Progenitor cell of endocrine pancreas (in vitro differentiated cells): ENCODE measurements at places on chromosomes 7 and 10.
A peak's percentile ranks its signal among the peaks of the same experiment; 100 is the strongest.

GRCh38 chr10:120671491-120671890, 179.7 kb upstream of the WDR11 start:
- DNase-seq, result no peak

- no peak for DNase-seq
These were observed 19.8 kb upstream of the DNAAF5 start for GRCh38 chr7:706721-707120.

GRCh38 chr7:29552392-29552791, 11.2 kb upstream of the PRR15 start:
- DNase-seq, result no peak

- DNase-seq, result no peak
These were observed 45.3 kb upstream of the ZNF800 start for GRCh38 chr7:127437837-127438236.

DNA sequence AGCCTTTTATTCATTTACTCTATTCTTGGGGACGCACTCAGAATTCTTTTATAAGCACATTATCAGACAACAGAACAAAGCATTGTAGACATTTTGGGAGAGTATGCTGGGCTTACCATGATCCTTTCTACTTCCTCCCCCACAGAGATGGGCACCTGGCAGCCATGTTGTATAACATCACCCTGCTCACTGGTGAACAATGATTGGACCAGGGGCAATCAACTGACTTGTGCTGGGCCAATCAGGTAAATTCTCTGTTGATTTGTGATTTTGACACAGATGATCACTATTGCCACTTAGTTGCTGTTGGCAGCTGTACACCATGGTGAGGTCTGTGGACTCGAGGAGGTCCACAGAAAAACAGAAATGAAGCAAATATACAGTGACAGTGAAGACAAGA, 43.7 kb downstream of the WNT2 start:
- DNase-seq, result no peak

- DNase-seq, result no peak
These were observed 321.3 kb upstream of the TMEM229A start for GRCh38 chr7:124354201-124354600.

DNA sequence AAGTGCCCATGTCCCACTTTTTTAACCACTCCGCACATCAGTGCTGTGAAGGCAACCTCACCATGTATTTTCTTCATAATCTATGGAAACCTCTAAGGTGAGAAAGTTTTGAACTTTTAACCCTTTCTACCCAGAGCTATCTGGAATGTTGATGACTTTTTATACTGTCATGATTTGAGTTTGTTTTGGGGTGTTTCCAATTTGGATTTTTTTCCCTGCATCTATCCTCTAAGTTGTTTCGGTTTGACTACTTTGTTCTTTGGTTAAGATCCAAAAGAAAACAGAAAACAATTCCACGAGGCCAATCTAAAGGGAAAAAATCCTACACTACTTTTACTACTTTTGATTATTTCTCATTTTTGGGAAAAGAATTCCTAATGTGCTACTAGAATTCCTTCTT, 279.7 kb downstream of the USP6NL start:
- DNase-seq, result no peak

DNA sequence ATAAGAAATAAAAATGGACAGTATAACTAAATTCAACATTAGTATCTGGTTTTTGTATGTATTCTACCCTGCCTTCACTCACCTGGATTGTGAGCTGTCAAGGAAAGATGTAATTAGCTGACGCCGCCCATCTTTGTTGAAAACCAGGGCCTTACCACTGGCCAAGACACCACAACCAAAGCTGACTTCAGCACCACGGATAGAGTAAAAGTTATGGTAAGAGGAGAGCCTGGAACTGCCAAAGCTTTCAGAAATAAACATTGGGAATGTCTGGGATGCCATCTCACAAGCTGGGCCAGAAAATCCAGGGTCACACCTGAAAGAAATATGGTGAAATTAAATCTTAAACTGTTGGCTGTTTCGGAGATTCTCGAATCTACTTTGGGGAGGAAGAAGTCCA, 190.1 kb upstream of the SLC26A5 start:
- DNase-seq, result no peak

DNA sequence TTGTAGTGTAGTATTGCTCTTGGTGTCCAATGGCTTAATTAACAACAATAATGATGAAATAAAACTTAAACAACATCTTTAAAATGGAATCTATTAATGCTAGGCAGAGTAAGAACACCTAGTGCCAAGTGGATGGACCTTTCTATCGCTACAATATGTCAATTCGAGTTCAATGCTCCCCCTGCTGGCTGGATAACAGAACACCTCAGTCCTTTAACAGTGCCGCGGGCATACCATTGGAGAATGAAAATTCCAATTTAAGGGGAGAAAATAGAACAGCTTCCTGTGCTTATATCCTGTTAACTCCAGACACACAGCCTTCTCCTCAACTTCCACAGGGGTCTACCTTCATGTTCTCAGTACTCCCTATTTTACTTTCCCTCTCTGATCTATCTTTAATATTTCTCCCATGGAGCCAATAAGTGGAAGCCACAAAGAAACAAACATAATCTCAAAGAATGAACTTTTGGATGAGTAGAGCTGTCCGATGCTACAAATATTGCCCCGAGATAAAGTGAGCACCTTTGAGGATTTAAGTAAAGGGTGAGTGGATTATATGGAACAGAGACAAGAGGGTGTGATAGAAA, 41.4 kb downstream of the COL1A2 start:
- DNase-seq, result peak; percentile 36

DNA sequence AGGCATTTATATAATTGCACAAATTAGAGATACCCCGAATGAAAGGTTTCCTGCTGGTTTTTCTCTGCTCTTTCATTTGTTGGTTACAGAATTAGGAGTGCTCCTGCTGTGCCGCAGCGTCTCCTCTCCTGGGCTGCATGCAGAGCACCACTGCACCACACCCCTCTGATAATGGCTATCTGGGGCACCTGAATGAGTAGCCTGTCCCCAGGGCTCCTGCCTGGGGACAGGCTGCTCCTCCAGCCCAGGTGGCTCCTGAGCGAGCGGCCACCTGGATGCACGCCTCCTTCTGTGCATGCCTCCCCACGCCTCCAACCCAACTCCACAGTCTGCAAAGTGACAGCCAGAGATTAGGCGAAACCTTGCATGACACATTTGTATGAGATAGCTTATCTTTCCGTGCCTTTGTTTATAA, 242.6 kb upstream of the FZD8 start:
- no peak for DNase-seq

DNA sequence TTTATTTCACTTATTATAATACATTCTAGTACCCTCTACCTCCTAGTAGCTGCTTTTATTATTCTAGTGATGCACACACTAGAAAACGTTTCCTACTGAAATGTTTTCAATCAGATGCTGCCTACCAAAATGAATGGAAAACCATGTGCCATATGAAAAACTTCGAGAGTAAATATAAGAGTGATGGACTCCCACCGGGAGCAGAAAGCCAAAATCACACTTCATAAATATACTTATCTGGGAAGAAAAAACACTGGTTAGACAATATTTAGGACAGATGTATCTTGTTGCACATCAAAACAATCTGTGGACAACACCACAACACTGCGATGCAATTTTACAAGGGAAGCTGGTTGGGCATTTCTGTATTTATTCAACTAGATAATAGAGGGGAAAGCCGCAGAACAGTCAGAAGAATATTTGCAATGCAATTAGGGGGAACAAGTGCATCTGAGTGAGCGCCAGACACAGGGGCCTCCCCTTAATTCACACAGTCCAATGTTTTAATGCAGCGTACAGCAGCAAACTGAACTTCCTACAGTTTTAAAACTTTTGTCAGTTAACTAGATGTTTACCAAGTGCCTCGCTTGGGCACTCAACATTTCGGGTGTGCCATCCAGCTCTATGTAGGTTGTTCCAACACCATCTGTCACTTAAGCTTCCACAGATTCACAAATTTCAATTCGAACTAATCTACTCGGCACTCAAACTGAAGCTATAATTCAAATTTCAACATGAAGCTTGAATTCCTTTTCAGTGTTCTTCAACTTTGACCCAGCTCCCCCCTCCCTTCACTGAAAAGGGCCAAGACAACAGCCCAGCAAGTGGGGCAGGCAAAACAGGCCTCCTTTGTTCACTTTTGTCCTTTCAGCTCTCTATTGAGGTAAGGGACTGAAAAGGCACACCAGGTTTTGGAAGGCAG, 7.4 kb downstream of the NRCAM start:
- no peak for DNase-seq

DNA sequence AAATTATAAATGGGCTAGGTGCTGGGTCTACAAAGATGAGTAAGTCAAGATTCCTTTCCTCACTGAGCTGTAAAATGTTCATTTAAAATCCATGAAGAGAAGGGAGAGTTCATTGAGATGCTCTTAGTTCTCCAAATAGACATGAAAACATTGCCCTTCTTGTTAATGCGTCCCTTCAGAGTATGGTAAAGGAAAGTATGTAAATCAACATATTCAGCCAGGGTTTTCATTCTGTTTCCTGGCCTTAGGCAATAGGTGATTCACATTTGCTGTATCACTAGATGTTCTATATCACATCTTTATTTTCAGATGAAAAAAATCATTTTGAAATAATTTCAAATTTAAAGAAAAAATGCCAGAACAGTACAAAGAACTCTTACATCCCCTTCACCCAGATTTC, 5.4 kb downstream of the ANKIB1 start:
- DNase-seq, result no peak

GRCh38 chr10:70816220-70816894, 609 bp downstream of the SGPL1 start:
- DNase-seq, result peak; percentile 57

DNA sequence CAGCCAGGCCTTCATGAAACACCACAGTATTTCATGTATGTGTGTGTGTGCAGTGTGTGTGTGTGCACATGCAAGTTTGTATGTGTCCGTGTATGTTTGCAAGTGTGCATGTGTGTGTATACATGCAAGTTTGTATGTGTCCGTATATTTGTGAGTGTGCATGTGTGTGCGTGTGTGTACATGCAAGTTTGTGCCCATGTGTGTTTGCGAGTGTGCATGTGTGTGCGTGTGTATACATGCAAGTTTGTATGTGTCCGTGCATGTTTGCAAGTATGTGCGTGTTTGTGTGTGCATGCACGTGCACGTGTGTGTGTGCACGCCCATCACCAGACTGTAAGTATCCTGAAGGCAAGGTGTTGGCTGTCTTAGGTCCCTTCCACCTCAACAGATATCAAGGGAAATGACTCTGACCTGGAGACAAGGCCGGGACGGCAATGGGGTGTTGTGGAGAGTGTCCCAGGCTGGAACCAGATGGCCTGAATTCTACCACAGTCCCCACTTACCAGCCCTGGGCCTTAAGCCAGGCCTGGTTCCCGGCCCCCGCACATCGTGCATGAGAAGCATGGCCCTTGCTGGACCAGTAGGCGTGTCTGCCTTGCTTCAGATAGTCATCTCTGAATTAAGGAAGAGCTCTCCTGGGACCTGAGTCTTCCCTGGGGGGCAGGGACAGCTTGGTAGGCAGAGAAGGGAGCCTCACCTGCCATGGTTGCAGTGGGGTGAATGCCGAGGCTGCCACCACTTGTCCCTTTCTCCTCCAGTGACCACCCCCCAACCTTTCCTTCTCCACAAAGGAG, 140.0 kb downstream of the GRK5 start:
- DNase-seq, result no peak

DNA sequence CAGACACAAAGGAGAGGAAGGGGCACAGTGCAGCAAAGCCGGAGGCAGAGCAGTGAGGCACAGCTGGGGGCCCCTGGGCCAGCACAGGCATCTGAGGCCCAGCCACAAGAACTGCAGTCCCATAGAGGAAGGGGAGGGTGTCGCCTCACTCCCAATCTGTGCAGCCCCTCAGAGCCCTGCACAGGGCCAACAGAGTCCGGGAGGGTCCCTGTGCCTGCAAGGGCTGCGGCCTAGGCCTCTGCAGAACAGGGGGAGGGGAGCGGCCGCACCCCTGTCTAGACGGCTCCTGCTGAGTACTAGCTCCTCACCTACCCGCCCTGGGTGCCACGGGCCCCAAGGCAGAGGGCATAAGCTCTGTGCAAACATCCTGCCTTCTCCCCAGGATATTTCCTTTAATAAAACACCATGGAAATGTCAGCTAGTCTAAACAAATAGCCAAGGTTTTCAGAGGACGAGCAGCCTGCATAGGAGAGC, 32.4 kb upstream of the RET start:
- DNase-seq, result no peak

DNA sequence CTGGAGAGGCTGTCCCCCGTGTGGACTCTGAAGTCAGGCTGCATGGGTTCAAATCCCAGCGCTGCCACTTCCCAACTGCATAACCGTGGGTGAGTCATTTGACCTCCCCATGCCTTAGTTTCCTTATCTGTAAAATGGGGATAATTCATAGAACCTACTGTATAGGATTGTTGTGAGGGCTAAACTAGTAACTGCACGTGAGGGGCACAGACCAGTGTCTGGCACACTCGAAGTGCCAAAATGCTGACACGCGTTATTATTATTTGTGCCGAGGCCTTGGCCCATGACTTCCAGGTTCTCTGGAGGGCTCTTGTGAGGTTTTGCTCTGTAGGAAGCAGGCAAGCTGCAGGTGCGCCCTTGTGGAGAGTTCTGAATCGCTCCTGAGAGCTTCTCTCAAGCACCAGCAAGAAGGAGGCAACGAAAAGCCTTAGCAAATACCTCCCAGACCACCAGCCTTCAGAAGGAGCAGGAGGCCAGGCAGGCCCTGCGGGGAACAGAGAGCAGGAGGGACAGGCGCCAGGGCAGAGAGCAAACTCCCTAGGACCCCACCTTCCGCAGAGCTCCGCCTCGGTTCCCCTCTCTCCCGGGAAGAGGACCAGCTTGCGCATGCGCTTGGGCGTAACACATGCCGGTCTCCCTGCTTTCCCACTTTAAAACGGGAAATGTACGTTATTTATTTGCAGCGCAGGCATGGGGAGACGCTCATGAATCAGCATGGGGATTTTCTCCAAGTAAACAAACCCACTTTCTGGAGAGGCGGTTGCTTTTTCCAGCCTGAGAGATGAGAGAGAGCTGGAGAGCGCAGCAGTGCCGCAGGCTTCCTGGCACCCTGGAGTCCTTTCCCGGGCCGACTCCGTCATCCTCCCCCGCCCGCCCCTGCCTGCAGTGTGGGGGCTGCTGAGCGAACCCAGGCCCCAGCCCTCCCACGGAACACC, 39.6 kb downstream of the SORCS3 start:
- peak; percentile 39 for DNase-seq

DNA sequence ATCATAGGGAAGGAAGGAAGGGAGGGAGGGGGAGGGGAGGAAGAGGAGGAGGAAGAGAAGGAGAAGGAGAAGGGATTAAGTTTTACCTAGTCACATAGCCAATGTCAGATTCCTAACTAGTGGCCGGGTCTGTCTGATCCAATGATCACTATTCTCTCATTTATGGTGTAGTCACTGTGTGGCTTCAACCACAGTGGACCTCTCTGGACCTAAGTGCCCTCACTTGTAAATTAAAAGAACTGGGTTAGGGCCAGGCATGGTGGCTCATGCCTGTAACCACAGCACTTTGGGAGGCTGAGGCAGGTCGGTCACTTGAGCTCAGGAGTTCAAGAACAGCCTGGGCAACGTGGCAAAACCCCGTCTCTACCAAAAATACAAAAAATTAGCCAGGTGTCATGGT, 6.6 kb upstream of the SERPINE1 start:
- DNase-seq, result no peak

GRCh38 chr10:71015674-71016073, 127.3 kb upstream of the PCBD1 start:
- DNase-seq, result no peak

GRCh38 chr10:16776896-16777295, 40.3 kb downstream of the RSU1 start:
- DNase-seq, result no peak

- DNase-seq, result no peak
These were observed 70.4 kb upstream of the RET start for GRCh38 chr10:43006490-43006889.

- DNase-seq, result no peak
These were observed 1.2 kb downstream of the DYDC2 start for GRCh38 chr10:80357851-80358125.
